Globus pallidus (tissue), 1 donor: ENCODE measurements at places on chromosomes 13 and 19.

- DNase-seq, result no peak
Measured at GRCh38 chr13:49060678-49061387, 85.1 kb downstream of the FNDC3A start.

- DNase-seq, result no peak
Measured at GRCh38 chr19:48490981-48491792, 20.4 kb downstream of the LMTK3 start.

DNA sequence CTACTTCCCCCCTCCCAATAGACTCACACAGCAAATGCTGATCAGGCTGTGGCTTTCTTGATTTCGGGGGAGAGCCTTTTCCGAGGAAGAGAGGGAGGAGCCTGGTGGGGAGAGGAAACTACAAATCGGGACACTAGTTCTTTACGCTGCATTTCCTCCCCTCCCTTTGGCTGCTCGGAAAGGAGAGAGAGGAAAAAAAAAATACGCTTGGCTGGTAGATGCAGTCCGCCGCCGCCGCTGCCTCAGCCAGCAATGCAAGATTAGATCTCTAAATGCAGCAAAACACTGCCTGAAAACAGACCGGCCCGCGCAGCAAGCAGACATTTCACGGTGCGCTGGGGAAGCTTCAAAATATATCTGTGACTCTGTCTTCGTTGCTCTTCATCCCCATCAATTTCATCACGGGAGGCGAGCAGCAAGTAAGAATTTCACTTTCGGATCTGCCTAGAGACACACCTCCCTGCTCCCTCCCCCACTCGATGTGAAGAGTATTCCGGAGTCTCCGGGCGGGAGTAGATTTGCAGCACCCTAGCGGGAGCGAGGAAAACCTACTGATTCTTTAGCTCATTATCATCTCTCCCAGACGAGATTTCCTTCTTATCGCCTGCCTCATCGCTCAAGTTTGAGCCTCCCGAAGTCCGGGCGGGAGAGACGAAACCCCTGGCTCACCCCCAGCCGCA lies at the start of gene PCDH17:
PCDH17 (plus strand) TSS at position 149 of the 680 bp plus-strand sequence. CDS start 803 bp downstream, outside the sequence.
- DNase-seq, result peak; percentile 83

- DNase-seq, result no peak
Measured at GRCh38 chr13:85197431-85197830, 601.8 kb downstream of the SLITRK6 start.

DNA sequence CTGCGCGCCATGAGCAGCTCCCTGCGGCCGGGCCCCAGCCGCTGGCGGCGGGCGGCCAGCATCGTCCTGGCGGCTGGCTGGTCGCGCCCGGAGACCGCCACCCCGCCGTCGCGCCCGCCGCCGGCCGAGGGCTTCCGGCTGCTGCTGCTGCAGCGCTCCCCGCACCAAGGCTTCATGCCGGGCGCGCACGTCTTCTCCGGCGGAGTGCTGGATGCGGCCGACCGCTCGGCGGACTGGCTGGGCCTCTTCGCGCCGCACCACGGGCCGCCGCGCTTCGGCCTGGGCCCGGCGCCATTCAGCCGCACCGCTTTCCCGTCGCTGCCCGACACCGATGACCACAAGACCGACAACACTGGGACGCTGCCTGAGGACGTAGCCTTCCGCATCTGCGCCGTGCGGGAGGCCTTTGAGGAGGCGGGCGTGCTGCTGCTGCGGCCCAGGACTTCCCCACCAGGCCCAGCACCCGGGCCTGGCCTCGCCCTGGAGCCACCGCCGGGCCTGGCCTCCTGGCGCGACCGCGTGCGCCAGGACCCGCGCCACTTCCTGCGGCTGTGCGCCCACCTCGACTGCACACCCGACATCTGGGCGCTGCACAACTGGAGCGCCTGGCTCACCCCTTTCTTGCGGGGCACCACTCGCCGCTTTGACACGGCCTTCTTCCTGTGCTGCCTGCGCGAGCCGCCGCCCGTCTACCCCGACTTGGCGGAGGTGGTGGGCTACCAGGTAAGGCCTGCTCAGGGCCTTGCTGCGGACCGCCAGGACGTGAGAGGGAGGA lies 518 bp downstream of the NUDT19 start:
- DNase-seq, result peak; percentile 55

GRCh38 chr13:45055902-45056648 lies 64.2 kb upstream of the GTF2F2 start:
- peak; percentile 58 for DNase-seq

GRCh38 chr19:28864024-28864503 lies 348.9 kb downstream of the UQCRFS1 start:
- no peak for DNase-seq

DNA sequence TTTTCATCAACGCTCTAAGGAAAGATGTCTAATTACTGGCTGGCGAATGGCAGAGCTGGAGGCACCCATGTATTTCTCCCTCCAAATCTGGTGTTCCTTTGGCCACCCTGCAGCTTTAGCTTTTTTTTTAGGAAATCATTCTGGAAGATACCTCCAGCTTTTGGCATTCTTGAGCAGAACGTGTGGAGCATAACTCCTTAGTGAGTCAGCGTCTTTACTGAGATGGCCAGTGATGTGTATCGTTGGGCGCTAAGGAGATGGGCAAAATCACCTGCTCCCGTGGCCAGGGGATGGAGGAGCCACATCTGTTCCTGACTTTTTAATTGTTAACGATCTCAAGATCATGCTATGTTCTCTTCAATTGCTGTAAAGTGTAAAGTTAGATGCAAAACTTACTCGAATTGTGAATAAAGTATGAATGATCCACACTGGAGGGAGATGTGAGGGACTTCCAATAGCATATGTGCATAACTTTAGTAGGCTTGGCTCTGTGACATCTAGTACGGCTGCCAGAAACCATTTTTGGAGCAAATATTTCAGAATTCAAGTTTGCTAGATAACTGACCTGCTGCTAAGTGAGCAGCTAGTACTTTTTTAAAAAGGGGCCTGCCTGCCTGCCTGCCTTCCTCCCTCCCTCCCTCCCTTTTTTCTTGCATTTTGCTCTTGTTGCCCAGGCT lies 24.4 kb upstream of the C1QTNF9 start:
- no peak for DNase-seq

- no peak for DNase-seq
Measured at GRCh38 chr13:110124201-110124940, 182.6 kb downstream of the COL4A1 start.

DNA sequence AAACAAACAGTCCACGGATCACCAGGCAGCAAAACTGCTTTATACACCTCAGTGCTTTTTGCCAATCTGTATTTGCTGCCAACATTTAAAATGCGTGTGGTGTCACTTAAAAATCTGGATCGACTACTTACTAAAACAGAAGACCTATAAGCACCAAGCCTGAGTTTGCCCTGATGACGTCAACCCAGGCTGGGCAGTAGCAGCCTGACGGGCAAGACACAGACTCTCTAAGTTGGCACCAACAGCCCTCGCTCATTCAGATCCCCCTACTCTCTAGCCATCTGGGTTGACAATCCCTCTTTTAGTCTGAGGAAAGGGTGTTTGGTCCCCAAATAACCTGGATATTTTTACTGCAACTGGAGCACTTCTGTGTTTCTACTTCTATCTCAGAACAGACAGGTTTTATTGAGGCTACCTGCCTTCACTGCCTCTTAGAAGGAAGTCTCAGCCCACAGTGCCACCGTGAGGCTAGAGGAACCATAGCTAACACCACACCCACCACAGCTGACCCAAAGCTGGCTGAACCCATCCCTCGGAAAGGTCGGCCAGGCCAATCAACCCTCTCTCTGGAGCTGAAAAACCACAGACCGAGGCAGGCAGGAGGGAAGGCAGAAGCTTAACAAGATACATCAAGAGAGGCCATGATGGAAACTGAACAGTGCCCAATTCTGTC lies 6.9 kb downstream of the SUGP2 start:
- no peak for DNase-seq

DNA sequence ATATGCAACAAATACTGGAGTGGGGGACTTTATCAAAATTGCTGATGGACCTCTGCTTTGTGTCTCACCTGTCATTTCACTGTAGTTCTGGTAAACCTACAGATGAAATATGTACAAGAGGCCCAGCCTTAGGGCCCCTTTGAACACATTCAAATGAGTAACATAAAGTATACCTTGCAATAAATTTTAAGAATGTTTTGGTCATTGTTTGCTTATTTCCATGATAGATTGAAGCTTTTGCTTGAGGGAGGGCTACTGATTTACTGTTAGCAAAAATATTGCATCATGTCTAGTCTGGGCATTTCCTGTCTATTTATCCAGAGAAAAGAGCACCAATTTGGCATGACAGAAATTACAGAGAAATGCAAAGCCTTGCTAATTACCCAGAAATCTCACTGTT lies 705.5 kb upstream of the PCDH9 start:
- no peak for DNase-seq

GRCh38 chr19:4730740-4731171 lies 7.1 kb upstream of the DPP9 start:
- no peak for DNase-seq

GRCh38 chr19:46902402-46902766 lies 41.6 kb downstream of the ARHGAP35 start:
- no peak for DNase-seq

- DNase-seq, result no peak
Measured at GRCh38 chr19:43467730-43468129, 2.3 kb upstream of the LYPD3 start.

- no peak for DNase-seq
Measured at GRCh38 chr19:16383584-16384161, 59.0 kb downstream of the KLF2 start.
